ENCODE measurements at places on chromosomes 1 and 21.

DNA sequence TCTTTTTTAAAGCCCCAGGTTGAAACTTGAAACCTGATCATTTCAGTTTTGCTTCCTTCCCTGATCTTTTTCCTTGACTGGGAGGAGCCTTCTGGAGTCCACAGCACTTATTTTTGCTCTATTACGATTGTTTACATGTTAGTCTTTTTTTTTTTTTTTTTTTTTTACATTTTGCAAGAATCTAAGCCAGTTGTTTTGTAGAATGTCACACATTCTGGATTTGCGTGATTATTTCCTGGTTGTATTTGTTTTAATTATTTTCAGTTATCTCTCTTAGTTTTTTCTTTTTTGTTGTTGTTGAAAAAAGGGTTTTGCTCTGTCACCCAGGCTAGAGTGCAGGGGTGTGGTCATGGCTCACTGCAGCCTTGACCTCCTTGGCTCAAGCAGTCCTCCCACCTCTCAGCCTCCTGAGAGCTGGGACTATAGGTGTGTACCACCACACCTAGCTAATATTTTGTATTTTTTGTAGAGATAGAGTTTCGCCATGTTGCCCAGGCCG lies 32.8 kb downstream of the OSBPL9 start:
- DNase-seq, result no peak

- no peak for DNase-seq
These were observed 11.7 kb downstream of the COL18A1 start for GRCh38 chr21:45416620-45417019.

DNA sequence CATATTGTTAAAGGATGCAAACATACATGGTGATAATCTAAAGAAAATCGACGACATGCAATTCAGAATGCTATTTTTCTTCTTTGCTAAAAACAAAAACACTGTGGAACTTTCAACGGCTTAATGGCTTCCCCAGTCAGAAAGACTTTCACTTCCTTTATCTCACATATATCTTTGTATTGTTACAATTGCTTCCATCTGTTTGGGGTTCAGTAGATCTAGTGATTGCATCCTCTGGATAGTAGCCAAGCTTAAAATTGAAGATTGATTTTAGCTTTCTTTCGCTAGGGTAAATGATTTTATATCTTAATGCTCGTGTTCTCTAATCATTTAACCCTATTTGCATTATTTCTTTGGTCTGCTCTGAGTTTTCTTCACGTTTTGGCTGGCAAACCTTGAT lies 31.8 kb upstream of the ADAMTS1 start:
- DNase-seq, result no peak

DNA sequence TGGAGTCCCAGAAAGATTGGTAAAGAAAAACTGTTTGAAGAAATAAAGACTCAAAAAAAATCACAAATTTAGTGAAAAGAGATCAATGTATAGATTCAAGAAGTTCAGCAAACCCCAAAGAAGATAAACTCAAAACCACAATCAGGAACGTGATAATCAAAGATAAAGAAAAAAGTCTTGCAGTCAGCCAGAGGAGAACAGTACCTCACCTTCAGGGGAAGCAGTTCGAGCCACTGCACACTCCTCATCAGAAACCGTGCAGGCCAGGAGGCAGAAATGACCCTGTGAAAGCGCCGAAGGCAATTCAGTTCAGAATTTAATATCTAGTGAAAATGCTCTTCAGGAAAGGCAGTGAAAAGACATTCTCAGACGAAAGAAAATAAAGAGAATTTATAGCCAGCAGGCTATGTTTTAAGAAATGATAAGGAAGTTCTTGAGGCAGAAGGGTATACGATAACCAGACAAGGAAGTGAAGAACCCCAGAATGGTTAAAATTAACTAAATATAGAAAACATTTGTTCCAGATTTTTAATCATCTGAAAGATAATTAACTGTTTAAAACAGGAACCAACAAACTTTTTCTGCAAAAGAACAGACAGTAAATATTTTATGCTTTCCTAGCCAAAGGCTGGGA lies 13.5 kb upstream of the SUMO3 start:
- DNase-seq, result no peak

- DNase-seq, result no peak
These were observed 3.1 kb upstream of the NCF2 start for GRCh38 chr1:183593356-183593755.

GRCh38 chr1:1165900-1166421 lies 7.7 kb upstream of the TTLL10 start:
- DNase-seq, result no peak

GRCh38 chr1:111887385-111887784 lies 102.1 kb downstream of the KCND3 start:
- no peak for DNase-seq

GRCh38 chr1:50656931-50657330 lies 233.7 kb upstream of the DMRTA2 start:
- no peak for DNase-seq

GRCh38 chr21:20404915-20405314 lies 593.3 kb upstream of the NCAM2 start:
- DNase-seq, result no peak

DNA sequence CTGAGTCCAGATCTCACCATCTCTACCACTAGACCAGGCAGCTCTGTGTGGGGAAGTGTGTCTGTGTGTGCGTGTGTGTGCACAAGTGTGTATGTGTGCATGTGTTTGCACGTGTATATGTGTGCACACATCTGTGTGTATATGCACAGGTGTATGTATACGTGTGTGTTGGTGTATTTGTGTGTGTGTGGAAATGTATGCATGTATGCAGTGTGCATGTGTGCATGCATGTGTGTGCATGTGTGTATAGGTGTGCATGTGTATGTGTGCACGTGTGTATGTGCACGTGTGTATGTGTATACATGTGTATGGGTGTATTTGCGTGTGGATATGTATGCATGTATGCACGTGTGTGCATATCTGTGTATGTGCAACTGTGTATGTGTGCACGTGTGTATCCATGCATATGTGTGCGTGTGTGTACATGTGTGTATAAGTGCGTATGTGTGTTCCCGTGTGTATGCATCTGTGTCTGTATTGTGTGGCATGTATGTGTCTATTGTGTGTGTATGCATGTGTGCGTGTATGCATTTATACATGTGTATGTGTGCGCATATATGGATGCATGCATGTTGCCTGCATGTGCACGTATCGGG lies 3.1 kb downstream of the PLEKHN1 start:
- no peak for DNase-seq

DNA sequence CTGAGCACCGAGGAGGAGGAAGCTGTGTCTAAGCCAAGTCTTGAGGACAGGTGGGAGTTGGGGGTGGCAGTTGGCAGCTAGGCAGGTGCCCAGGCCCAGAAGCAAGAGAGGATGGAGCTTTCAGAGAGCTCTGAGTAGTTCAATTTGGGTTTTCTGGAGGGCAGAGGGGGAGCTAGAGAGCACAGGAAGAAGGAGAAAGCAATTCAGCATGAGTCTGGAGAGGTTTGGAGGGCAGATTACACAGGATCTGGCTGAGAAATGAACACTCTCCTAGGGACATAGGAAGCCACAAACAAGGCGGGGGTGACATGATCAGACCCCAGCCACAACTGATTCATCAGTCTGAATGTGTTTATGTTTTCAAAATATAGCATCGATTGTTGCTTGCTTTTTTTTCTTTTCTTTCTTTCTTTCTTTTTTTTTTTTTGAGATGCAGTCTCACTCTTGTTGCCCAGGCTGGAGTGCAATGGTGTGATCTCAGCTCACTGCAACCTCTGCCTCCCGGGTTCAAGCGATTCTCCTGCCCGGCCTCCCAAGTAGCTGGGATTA lies 23.8 kb downstream of the PTPRF start:
- DNase-seq, result no peak

DNA sequence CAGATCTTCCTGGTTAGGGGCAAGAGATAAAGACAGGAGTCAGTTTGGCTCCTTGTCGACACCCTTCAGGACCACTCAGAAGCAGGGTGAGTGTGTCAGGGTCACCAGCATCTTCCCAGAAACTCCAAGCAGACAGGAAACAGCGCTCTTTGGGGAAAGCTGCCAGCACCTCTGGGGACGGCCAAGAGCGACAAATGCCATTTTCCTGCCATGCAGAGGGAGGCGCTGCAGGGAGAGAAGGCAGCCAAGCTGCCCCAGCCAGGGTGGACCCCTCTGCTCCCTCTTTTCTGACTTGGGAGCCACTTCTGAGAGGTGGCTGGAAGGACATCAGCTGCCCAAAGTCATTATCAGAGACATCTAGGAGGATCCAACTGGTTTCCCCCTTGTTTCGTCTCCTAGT lies 29.0 kb downstream of the SIM2 start:
- no peak for DNase-seq

GRCh38 chr1:228314658-228315483 lies 91.8 kb downstream of the TRIM11 start:
- DNase-seq, result no peak

- no peak for DNase-seq
These were observed 74.8 kb downstream of the ATP5PO start for GRCh38 chr21:33840771-33841170.

DNA sequence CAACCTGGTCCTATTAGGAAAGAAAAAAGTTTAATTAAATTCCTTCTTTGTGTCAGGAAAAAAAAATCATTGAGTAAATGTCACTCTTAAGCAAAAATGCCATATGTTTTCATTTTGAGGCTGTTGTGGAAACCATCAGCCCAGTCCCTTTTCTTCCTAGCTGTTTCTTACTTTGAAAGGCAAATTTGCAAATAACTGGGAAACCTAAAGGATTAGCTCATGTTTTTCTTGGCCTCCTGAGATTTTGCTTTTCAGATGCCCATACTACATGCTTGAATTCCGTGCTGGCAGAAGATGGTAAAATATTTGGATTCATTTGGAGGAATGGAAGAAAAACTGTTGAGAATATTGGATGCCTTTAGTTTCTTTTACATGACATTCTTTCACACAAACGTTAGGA lies 182.1 kb upstream of the ADAMTS5 start:
- DNase-seq, result no peak

GRCh38 chr1:107183011-107183410 lies 42.2 kb downstream of the NTNG1 start:
- DNase-seq, result no peak

GRCh38 chr1:151799179-151800022 lies 5.8 kb downstream of the LINGO4 start:
- DNase-seq, result no peak

Data from GOT3 (cell line).